ENCODE measurements at places on chromosomes 2 and 18. TPM values are rescaled to one million over a fixed set of nuclear protein-coding genes. Genes with fewer than 3 reads are reported as not detected.

MAP3K19 gene
- total RNA-seq, result not detected

ALPI gene
- total RNA-seq, result not detected

CNDP1 gene
- not detected for total RNA-seq

DYSF gene
- total RNA-seq, result 0.55 TPM

DPYSL5 gene
- 5.6 TPM for total RNA-seq

POTEF gene
- total RNA-seq, result not detected

TMEM169 gene
- 0.37 TPM for total RNA-seq

G6PC2 gene
- not detected for total RNA-seq

SCYGR8 gene
- total RNA-seq, result not detected

SLC16A14 gene
- 0.87 TPM for total RNA-seq

LIMS3 gene
- total RNA-seq, result not detected

IGFBP2 gene
- 94.5 TPM for total RNA-seq
